Transverse colon (tissue), 4 donors: ENCODE measurements at places on chromosomes 1 and 21. TPM values are rescaled to one million over a fixed set of nuclear protein-coding genes. Genes with fewer than 3 reads are reported as not detected.

The OR2L5 gene
- total RNA-seq: not detected

The SPATA21 gene
- total RNA-seq: not detected

The ANKRD65 gene
- 1.5 TPM for total RNA-seq

The MFAP2 gene
- 1.1 TPM for total RNA-seq

The RIIAD1 gene
- not detected for total RNA-seq

The LTN1 gene
- total RNA-seq: 36.5 TPM

The NCMAP gene
- 0.37 TPM for total RNA-seq
